ENCODE measurements at places on chromosomes 16 and 17.

- no peak for DNase-seq
Measured at GRCh38 chr17:50221266-50221863, 19.9 kb upstream of the COL1A1 start.

- no peak for DNase-seq
Measured at GRCh38 chr16:28063591-28064061, at the start of gene GSG1L. Gene GSG1L (minus strand): TSS chr16:28063714. CDS start chr16:28063424, 290 bp downstream.

- no peak for DNase-seq
Measured at GRCh38 chr17:63714550-63715277, 14.8 kb upstream of the LIMD2 start.

DNA sequence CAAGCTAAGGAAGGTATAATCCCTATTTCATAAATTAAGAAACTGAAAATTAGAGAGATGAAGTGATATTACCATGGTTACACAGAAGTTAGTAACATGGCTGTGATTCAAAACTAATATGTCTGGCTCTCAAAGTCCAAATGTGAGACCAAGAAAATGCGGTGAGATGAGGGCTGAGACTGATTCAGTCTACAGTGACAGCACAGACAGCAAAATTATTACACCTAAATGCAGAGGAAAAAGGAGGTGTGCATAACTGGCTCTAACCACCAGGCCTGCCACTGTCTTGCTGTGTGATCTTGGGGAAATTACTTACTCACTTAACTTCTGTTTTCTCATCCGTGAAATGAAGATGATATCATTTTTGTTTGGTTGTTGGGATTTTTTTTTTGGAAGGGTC lies 270.0 kb upstream of the SOX9 start:
- no peak for DNase-seq

DNA sequence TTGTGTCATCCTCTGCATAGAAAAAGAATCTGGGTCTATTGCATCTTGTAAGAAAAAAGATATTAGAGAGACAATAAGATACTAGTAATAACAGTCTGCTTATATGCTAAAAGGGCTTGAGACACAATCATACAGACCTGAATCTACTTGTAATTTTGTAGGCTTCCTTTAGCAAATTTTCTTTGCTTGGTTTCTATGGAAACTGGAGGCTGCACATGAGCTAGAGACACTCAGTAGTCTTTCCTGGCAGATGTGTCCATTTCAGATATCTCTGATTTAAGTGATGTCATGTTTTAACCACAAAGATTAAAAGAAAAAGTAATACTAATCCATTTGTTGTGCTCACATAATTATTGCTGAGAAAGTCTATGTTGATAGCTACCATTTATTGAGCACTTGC lies 123.9 kb upstream of the GNAO1 start:
- no peak for DNase-seq

DNA sequence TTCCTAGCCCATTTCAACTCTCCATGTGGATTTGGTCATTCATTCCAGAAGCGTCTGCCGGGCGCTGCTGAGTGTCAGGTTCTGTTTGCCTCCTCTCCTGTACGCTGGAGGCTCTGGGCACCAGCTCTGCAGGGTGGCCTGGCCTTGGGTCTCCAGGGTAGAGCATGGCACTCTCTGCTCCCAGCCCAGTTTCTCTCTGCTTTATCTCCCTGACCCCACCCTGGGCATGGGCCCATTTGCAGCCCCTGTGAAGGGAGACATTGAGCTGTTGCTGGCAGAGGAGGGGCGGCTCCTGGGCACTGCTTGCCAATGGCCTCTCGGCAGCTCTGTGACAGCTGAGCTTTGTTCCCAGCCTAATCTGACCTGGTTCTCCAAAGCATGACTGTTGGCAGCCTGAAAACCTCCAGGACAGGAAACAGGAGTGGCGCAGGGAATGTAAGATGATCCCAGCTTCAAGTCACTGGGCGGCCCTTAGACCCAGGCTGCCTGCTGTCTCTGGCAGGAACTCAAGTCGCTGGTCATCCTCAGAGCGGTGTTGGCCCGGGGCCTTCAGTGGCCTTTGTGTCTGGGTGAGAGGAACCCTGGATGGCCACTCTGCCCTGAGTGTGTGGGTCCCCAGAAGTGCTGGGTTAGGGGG lies 146.8 kb downstream of the SEC14L1 start:
- no peak for DNase-seq

- DNase-seq, result no peak
Measured at GRCh38 chr17:2975469-2975958, 87.9 kb downstream of the OR1D5 start.

GRCh38 chr16:78365366-78365765 lies 265.9 kb downstream of the WWOX start:
- DNase-seq, result no peak

- DNase-seq, result no peak
Measured at GRCh38 chr17:15414532-15415306, 52.7 kb downstream of the CDRT4 start.
